ENCODE measurements at places on chromosomes 6 and 20. TPM values are rescaled to one million over a fixed set of nuclear protein-coding genes. Genes with fewer than 3 reads are reported as not detected.

RIPPLY2 gene
- not detected for total RNA-seq

LY6G6D gene
- total RNA-seq: not detected

HSPA1L gene
- 1.7 TPM for total RNA-seq

FGD2 gene
- not detected for total RNA-seq

POU3F2 gene
- under 0.01 TPM for total RNA-seq

ID1 gene
- 173 TPM for total RNA-seq

LST1 gene
- total RNA-seq: 0.09 TPM

LTB gene
- total RNA-seq: not detected

MAPK13 gene
- total RNA-seq: 10.2 TPM

RNF144B gene
- total RNA-seq: 0.79 TPM

NKX2-2 gene
- under 0.01 TPM for total RNA-seq

DSN1 gene
- 5.8 TPM for total RNA-seq

SLC22A1 gene
- 1.1 TPM for total RNA-seq

SEMG1 gene
- not detected for total RNA-seq

ARMH2 gene
- not detected for total RNA-seq

ADGRG6 gene
- 0.32 TPM for total RNA-seq

KHDC1L gene
- total RNA-seq: not detected

MUCL3 gene
- total RNA-seq: not detected

PLN gene
- under 0.01 TPM for total RNA-seq

RIN2 gene
- 49.5 TPM for total RNA-seq

CD83 gene
- total RNA-seq: 1.9 TPM

AFDN gene
- total RNA-seq: 23.0 TPM

COL10A1 gene
- total RNA-seq: not detected

COL12A1 gene
- 258 TPM for total RNA-seq

CUTA gene
- 170 TPM for total RNA-seq

POM121L2 gene
- not detected for total RNA-seq

LPA gene
- total RNA-seq: not detected

CD2AP gene
- total RNA-seq: 14.3 TPM

BEND6 gene
- 13.1 TPM for total RNA-seq

PNLDC1 gene
- 2.0 TPM for total RNA-seq

CBFA2T2 gene
- total RNA-seq: 5.7 TPM

SIRPD gene
- total RNA-seq: not detected

RSPO4 gene
- not detected for total RNA-seq

DSP gene
- total RNA-seq: 0.16 TPM

MUC21 gene
- total RNA-seq: not detected

CGA gene
- 0.16 TPM for total RNA-seq

CENPW gene
- 9.3 TPM for total RNA-seq

NNAT gene
- total RNA-seq: 0.26 TPM

RAET1L gene
- not detected for total RNA-seq

PTGIS gene
- 295 TPM for total RNA-seq

LGSN gene
- total RNA-seq: not detected

GHRH gene
- total RNA-seq: not detected

GPX5 gene
- not detected for total RNA-seq

Measured in bronchial smooth muscle cell (primary cell).